ENCODE measurements at places on chromosomes 12 and 14.

- H3K4me1 ChIP-seq = no peaks in the 10 kb centered on the region
- no peaks in the 10 kb centered on the region for H3K27me3 ChIP-seq
- H3K4me3 ChIP-seq = no peak overlapping the region
- no peak for DNase-seq
- H3K27ac ChIP-seq = no peak overlapping the region
- no peaks in the 10 kb centered on the region for H3K36me3 ChIP-seq
Observed at GRCh38 chr12:129200576-129200975, 347.3 kb downstream of the GLT1D1 start.

DNA sequence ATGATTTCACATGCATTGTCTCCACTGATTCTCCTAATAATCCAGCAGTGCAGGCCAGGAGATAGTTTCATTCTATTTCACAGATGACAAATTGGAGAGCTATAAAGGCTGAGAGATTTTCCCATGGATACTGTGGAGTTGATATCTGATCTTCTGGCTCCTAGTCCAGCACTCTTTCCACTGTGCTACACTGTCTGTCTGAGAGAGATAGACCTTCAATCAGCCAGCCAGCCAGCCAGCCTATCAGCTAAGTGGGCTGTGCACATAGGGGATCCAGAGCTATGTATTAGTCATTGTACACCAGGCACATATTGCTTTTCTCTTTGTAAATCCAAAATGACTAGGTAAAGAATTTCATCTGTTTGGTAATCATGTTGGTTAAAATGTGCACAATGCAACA, 91.8 kb upstream of the ATP2B1 start:
- no peak overlapping the region for H3K4me3 ChIP-seq
- no peak for DNase-seq
- no peaks in the 10 kb centered on the region for H3K27me3 ChIP-seq
- no peaks in the 10 kb centered on the region for H3K4me1 ChIP-seq
- H3K27ac ChIP-seq = no peak overlapping the region

DNA sequence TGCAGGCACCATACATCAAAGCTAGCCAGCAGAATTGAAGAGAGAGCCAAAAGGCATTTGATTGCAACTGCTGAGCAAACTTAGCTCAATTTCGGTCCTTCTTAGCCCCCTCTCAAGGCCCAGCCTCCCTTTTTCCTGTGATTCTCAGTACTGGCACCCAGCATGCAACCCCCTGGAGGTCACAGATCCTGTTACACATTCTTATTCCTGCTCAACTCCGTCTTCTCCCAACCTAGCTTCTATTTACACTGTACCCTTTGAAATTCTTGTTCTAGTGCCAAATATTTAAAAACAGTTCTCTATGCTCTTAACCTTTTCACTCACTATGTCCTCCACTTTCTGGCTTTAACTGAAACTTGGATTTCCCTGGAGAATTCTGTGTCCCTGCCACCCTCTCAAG, 131.3 kb upstream of the CPSF6 start:
- no peak overlapping the region for H3K4me3 ChIP-seq
- no peaks in the 10 kb centered on the region for H3K4me1 ChIP-seq
- no peak overlapping the region for H3K27ac ChIP-seq
- no peak for DNase-seq
- H3K27me3 ChIP-seq = no peaks in the 10 kb centered on the region

GRCh38 chr12:122297494-122297893, 31.2 kb upstream of the VPS33A start:
- no peaks in the 10 kb centered on the region for H3K4me1 ChIP-seq
- DNase-seq = no peak
- H3K4me3 ChIP-seq = no peak overlapping the region
- H3K36me3 ChIP-seq = no peaks in the 10 kb centered on the region
- H3K27ac ChIP-seq = no peak overlapping the region

DNA sequence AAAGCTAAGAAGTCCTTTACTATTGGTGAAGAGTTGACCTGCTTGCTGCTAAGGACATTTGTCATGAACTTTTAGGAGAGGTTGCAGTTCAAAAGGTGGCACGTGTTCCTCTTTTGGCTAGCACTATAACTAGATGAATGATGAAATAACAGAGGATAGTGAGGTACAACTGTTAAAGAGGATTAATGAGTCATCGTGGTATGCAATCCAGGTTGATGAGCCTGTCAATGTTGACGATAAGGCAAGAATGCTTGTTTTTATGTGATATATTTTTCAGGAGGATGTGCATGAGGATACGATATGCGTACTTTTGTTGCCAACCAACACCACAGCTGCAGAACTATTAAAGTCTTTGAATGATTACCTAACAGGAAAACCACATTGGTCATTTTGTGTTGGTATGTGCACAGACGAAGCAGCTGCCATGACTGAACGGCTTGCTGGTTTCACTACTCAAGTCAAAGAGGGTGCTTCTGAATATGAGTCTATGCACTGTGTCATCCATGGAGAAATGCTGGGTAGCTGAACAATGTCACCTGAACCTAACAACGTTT, 10.6 kb downstream of the CEP128 start:
- no peaks in the 10 kb centered on the region for H3K36me3 ChIP-seq
- H3K4me3 ChIP-seq = no peak overlapping the region
- H3K4me1 ChIP-seq = no peaks in the 10 kb centered on the region
- H3K27ac ChIP-seq = no peak overlapping the region
- DNase-seq = no peak

GRCh38 chr14:69997849-69998248, 118.6 kb downstream of the SMOC1 start:
- DNase-seq = no peak
- peak overlapping the region; percentile 70 for H3K27ac ChIP-seq
- H3K4me1 ChIP-seq = peaks cover 27% of the 10 kb centered on the region
- H3K4me3 ChIP-seq = no peak overlapping the region
- no peaks in the 10 kb centered on the region for H3K27me3 ChIP-seq
- H3K36me3 ChIP-seq = no peaks in the 10 kb centered on the region

DNA sequence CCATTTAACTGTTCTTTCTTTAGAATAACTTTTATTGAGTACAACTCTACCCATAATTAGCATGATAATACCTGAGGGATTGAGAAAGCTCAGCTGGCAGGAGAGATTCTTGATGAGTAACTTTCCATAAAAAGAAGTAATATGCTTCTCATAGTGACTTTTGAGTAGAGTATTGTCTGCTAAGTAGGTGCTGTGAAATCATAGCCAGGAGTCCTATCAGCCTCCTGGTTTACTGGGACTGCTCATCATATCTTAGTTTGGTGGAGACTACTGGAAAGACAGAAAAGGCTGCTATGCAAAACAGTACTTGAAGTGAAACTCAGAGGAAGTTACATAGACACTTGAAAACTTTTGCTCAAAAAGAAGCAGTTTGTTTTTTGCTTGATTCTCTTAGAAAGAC, 113.3 kb upstream of the ATP2B1 start:
- no peak overlapping the region for H3K4me3 ChIP-seq
- H3K27ac ChIP-seq = no peak overlapping the region
- no peaks in the 10 kb centered on the region for H3K27me3 ChIP-seq
- peaks cover 3% of the 10 kb centered on the region for H3K4me1 ChIP-seq
- H3K36me3 ChIP-seq = no peaks in the 10 kb centered on the region
- DNase-seq = no peak
